NCI-H1694 treated with DMSO at 0.1 percent for 48 hours (cell line): ENCODE measurements at places on chromosomes 2 and 18.

DNA sequence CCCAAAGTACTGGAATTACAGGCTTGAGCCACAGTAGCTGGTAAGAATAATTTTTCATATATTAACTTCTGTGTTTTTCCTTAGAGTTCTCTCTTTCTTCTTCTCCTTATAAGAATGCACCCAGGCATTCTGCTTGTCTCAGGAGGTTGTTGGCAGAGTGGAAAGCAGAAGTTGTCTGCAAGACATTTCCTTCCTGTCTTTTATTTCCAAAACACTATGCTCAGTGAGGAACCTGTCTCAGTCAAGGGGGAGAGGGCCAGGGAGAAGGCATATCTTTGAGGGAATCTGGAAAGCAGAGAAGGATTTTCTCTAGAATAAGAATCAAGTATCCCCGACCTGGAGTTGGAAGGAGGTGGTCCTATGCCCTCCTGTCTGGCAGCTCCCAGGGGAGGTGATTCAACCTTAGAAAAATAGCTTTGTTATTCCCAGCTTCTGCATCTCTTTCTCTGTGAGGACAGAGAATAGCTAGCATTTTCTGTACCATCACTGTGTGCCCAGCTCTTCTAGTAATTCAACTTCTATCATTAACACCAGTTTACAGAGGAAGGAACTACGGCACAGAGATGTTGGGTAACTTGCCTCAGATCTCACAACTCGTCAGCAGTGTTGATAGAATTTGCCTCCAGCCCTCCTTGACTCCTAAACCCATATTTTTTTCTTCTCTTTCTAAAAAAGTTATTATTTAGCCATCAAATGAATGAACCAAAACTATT, 3.8 kb upstream of the LPIN2 start:
- DNase-seq = no peak

- DNase-seq = no peak
These were observed 268.3 kb downstream of the KLHL29 start for GRCh38 chr2:23653326-23653725.

- no peak for DNase-seq
These were observed 59.2 kb downstream of the DOCK10 start for GRCh38 chr2:224982910-224983711.

- DNase-seq = no peak
These were observed 92.4 kb downstream of the PID1 start for GRCh38 chr2:229178706-229179105.

GRCh38 chr2:1682181-1682440, 62.2 kb downstream of the PXDN start:
- no peak for DNase-seq

DNA sequence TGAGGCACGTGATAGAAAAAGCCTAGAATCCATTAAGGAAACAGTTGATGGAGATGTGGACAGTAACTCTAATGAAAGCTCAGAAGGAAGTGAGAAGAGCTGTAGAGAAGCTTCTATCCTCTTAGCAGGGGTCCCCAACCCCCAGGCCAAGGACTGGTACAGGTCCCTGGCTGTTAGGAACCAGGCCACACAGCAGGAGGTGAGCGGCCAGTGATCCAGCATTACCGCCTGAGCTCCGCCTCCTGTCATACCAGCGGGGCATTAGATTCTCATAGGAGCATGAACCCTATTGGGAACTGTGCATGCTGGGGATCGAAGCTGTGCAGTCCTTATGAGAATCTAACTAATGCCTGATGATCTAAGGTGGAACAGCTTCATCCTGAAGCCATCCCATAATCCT, 8.7 kb upstream of the IMP4 start:
- DNase-seq = no peak

DNA sequence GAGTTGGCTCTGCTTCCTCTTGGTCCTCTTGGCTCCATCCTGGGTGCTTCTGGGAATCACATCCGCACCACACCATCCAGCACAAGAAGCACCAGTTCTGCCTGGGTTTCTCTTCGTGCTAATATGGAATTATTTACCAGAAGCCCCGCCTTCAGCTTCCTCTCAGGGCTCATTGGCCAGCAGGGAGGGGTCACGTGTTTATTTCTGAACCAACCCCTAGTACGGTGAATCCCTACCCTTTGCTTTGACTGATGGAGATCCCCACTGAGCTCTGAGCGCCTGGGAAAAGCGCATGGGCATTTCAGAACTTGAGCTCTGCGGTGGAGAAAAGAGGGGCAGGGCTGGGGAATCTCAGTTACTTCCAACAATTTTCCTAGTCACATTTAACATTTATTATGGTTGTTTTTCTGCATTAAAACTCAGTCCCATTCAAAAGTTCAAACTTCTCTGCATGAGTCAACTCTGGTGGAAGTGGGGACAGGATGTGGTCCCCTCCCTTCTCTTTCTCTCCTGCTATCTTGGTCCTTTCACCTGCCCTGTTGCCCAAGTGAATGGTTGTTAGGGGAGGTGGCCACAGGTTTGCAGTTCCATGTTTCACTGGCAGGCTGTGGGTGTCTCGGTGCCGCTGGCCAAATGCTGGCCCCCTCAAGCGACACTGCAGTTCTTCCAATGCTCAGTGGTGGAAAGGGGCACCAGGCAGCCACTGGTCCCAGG, 76.4 kb upstream of the TTC39C start:
- DNase-seq = no peak

- no peak for DNase-seq
These were observed 906.1 kb upstream of the SLC39A10 start for GRCh38 chr2:194750926-194751325.

DNA sequence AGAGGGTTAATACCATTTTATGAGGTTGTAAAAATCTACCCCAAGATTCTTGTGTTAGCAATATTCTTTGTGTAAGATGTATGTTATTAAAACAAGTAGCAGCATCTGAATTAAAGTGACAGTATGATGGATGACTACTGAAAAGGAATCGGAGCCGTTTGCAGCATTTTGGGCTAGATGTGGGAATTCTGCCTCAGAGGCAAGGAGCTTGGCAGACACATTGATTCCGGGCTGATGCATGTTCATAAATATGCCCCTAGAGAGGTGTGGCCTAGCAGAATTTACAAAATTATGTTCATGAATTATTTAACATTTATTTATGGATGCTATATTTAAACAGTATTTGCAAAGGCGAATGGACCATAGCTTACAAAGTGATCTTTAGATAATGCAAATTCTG, 389.0 kb upstream of the ETAA1 start:
- no peak for DNase-seq

DNA sequence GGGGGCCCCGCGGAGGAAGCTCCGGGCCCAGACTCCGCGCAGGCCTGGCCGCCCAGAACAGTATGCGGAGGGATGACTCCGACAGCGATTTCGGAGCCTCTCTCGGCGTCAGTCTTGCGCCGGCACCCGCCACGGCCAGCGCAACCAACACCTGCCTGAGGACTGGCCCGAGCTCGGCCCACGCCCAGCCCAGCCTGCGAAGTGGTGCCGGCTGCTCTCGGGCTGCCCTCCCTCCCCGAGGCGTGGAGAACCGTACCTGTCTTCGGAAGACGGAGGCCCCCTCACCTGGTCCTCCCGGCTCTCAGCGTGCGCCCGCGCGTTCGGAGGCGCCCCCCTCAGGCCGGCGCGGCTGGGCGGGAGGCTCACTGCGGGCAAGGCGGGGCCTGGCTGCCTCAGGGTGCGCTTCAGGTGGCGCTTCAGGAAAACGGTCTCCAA, at the start of gene M1AP:
TSS of gene M1AP (minus strand) at position 322 of the 435 bp plus-strand sequence. CDS start 8,055 bp downstream, outside the sequence.
- DNase-seq = no peak

- DNase-seq = no peak
These were observed 496.6 kb downstream of the PTPRM start for GRCh38 chr18:8063733-8064132.

GRCh38 chr2:152507907-152508306, 172.9 kb downstream of the FMNL2 start:
- DNase-seq = no peak

- DNase-seq = no peak
These were observed 61.7 kb downstream of the CERS6 start for GRCh38 chr2:168517816-168518215.

DNA sequence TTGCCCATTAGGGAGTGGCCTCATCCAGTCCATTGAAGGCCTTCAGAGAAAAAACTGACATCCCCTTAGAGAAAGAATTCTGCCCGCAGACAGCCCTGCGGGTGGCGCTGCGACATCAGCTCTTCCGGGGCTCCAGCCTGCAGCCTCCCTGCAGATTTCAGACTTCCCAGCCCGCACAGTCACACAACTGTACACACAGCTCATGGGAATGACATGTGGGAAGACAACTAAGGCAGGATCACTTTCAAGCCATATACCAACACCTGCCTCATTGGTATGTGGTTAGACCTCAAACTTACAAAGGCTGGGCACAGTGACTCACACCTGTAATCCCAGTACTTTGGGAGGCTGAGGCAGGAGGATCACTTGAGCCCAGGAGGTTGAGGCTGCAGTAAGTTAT, 24.8 kb upstream of the TUBB6 start:
- DNase-seq = no peak

DNA sequence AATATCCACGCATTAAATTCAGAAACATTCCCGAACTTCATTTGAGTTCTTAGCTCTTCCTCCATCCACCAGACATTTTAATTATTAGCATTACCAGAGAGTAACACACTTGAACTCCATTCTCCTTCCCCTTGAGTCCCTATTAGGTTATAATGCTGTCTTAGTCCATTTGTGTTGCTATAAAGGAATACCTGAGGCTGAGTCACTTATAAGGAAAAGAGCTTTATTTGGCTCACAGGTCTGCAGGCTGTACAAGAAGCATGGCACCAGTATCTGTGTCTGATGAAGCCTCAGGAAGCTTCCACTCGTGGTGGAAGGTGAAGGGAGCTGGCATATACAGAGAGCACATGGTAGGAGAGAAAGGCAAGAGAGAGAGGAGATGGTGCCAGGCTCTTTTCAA, 25.4 kb downstream of the TBC1D8 start:
- no peak for DNase-seq

GRCh38 chr2:234950730-234951663, 820 bp upstream of the SH3BP4 start:
- no peak for DNase-seq
